ENCODE measurements at places on chromosomes 3 and 15.

GRCh38 chr3:195005759-195006510 lies 265.0 kb downstream of the XXYLT1 start:
- no peak for DNase-seq

- DNase-seq = no peak
These were observed 26.0 kb downstream of the XPC start for GRCh38 chr3:14152233-14152962.

DNA sequence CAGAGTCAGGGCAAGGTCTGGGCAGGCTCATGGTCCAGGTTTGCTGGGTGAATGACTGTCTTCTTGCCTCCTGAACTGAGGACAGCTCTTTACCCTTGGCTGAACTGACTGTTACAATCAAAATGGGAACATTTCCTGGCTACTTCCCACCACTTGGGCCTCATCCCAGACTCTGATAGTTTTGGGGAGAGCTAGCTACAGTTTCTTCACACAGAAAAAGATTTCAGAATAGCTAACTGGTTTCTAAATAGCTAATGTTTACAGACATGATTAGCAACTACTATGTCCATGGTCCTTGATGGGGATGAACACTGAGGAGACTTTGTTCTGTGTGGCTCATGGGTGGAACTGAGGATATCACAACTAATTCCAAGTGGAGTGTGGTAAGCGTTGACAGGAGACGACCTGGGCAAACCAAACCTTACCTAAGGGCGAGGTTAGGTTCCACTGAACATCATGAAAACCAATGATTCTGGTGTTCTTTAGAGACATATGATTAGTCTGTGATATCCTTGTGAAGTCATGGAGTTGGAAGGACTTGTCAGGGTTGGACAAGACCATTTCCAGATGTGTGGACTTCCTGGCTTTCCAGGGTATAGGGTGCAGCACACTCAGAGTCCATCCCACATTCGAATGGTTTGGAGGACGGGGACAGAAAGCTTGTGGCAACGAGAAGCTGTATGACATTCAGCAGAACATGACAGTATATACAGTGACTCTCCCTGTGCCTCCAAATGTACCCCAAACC lies 7.3 kb downstream of the ALPK3 start:
- DNase-seq = no peak

DNA sequence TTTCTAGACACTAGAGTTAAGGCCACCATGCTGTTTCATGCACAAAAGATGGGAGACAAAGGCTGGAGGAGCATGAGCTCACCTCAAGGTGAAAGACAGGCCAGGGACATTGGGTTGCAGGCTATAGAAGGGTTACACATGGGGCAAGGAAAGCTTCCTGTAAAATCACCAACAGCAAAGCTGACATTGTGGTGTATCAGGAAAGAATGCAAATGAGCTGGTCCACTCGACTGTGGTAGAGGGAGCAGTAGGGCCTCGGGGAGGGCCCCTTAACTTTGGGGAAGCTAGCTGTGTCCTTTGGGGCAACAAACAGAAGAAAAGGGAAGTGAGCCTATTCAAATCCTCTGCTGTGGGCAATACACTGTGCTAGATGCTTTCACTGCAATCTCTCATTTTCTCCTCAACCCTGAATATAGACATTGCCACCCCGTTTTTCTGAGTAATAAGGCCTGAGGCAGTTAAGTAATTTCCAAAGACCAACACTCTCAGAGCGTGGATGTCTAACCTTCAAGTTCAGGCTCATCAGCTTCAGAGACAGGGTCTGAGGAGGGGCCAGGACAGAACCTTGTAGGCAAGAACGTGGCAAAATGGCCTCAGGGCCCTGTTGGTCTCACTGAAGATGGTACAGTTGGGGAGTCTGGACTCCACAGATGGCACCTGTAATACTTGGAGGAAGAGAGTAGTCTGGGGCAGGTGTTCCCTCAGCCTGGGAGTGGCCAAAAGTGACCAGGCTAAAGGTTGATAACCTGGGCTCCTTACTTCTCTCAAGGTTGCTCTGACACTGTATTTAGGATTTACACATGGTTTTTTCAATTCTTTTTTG lies 24.1 kb downstream of the CX3CR1 start:
- no peak for DNase-seq

- DNase-seq = no peak
These were observed 2.2 kb downstream of the MED12L start for GRCh38 chr3:151087648-151088047.

- no peak for DNase-seq
These were observed 5.0 kb downstream of the CD86 start for GRCh38 chr3:122060040-122060698.

GRCh38 chr3:47930979-47931378 lies 85.2 kb downstream of the MAP4 start:
- no peak for DNase-seq

DNA sequence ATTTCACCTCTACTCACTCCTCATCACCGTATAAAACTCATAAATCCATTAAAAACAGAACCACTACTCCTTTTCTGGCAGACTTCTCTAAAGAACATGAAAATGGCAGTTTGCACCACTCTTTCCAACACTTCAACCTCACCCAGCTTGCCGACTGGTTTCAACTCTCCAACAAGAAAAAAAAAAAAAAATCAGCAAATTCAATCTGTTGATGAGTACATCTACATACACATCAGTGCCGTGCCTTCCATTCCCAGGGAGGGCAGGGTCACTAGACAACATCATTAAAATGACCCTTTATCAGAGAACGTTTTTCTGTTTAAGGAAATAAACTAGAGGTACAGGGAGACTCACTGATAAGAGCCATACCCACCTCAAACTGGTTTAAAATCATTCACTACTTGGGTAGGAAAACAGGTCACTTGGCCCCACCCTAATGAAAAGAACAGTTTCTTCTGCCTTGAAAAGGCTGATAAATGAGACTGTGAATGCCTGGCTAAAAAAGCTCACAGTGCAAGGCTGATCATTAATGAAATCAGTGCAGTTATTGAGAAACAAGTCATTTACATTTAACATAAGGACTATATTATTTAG lies 6.0 kb downstream of the ANXA2 start:
- DNase-seq = no peak

- no peak for DNase-seq
These were observed 30.6 kb upstream of the SLC6A1 start for GRCh38 chr3:10961921-10962320.

- DNase-seq = no peak
These were observed 512.3 kb downstream of the MCTP2 start for GRCh38 chr15:94743668-94744067.

DNA sequence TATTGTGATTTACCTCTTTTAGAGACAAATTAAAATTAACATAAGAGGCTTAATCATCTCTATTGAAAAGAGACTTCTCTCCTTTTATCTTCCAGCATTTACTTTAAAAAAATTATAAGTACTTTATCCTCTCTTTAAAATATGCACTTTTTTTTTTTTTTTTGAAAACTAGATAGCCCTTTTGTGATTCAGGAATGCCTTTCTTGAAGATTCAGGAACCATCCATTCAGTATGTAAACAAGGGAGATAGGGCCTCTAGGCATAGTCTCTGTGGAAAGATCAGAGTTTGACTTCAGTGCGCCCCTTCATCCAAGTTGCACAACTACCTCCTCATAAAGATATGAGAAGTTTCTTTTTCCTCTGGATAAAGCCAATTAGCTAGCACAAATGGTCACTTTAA lies 1163.7 kb downstream of the SI start:
- DNase-seq = no peak

GRCh38 chr3:179695672-179696313 lies 43.0 kb downstream of the USP13 start:
- DNase-seq = no peak

DNA sequence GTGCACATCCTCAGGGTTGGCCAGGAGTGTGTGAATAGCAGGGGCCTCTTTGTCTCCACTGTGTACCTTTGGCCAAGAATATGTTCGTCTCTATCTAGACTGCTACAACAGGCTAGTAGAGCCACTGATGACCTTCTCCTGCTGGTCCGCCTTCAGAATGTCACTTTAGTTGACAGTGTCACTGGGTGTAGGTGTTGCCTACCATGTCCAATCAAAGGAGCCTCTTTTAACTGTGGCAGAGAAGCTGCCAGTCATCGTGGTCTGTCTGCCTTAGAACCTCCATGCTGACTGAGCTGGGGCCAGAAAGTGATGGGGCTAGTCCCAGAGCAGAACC lies 40.1 kb downstream of the OXSR1 start:
- no peak for DNase-seq

DNA sequence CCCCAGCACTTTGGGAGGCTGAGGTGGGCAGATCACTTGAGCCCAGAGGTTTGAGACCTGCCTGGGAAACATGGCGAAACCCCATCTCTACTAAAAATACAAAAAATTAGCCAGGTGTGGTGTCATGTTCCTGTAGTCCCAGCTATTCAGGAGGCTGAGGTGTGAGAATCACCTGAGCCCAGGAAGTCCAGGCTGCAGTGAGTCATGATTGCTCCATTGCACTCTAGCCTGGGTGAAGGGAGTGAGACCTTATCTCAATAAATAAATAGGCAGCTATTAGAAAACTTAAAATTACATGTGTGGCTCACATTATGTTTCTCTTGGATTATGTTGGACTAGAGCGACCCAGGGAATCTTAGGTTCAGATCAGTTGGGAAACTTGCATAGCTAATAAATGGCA lies 69.7 kb downstream of the RPLP1 start:
- DNase-seq = no peak

- no peak for DNase-seq
These were observed 28.3 kb upstream of the GALNT15 start for GRCh38 chr3:16146015-16146730.

GRCh38 chr3:119643528-119643927 lies 16.9 kb downstream of the POPDC2 start:
- DNase-seq = no peak

GRCh38 chr3:39573392-39573791 lies 105.9 kb downstream of the MOBP start:
- no peak for DNase-seq

DNA sequence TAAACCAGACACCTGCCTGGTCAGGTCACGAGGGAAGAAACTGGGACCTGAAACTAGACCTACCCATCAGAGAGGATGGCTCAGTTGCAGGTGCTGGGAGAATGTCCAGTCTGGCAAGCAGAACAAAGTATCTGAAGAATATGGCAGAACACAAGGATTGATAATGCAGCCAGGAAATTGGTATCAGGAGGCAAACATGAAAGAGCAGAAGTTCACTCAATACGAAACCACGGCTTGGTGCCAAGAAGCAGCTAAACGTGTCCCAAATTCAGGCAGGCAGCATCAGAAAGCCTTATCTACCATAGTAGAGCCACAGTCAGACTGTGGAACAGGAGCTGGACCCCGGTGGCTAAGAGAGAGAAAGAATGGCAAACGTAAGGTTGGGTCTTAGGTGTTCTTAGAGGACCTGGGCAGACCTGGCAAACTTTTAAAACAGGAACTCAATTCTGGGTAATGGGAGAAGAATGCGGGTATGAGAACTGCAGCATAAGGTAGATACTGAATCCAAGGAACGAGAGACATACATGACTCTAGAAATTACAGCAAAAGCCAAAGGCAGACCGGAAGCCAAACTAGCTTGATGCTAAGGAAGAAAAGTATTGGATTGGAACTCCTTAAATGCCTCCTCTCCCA lies 169.0 kb upstream of the NECTIN3 start:
- DNase-seq = no peak

DNA sequence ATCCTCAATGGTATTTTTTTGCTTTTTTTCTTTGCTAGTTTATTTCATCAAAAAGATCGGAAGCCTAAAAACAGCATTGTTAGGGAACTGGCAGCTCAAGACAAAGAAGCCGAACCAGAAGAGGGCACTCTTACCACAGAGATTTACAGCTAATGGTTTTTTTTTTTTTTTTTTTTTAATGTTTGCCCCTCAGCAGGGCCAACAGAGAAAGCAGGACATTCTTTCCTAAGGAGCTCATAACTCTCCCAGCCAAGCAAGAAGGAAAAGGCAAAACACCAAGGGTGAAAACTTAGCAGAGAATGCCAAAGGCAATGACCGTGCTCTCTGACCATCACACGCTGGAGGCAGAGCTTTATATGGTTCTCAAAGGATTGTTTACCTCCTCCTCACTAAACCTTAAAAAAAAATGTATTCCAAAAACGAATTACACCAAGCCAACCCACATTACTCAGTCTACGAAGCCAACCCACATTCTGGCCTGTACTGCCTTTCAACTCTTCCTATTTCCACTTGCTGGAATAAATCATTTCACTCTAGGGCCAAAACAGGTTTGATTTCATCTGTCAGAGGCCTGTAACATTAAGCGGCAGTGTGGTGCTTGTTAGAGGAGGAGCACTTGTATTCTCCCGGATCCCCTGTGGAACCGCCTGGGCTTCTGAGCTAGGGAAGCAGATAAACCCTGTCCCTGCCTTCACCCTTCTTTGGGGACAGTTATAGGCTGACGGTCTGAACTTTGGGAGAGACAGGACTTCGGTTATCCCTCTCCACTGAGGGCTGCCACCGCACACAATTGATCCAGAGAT lies 35.6 kb upstream of the GYG1 start:
- peak; percentile 6 for DNase-seq

GRCh38 chr3:143167969-143168854 lies 48.6 kb downstream of the CHST2 start:
- no peak for DNase-seq

- no peak for DNase-seq
These were observed 67.9 kb downstream of the IQCH start for GRCh38 chr15:67322481-67322880.

- DNase-seq = no peak
These were observed 182.8 kb downstream of the THRB start for GRCh38 chr3:24311881-24312280.

GRCh38 chr3:117719316-117719926 lies 1009.8 kb downstream of the TUSC7 start:
- no peak for DNase-seq

- no peak for DNase-seq
These were observed 218 bp upstream of the TRPC1 start for GRCh38 chr3:142723665-142723967.

DNA sequence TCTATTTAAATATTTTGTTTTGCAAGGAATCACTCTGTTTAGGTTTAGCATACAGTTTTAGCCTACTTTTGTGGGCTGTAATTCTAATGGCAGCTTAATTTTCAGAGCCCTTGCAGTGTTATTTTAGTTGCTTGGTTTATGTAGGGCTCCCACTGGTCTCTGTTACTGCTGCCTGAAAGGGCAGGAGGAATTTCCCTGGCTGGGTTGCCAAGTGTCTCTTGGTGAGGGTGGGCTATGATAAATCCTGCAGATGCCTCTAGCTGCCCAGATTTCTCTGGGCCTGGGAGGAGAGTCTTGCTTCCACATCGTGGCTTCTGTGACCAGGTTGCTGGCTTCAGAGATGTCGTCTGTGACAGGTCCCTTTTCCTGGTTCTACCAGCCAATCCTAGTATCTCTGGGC lies 36.2 kb downstream of the ILDR1 start:
- no peak for DNase-seq

- DNase-seq = no peak
These were observed 138.3 kb downstream of the PTPRG start for GRCh38 chr3:61699622-61700021.

- DNase-seq = no peak
These were observed 16.9 kb downstream of the CSPG4 start for GRCh38 chr15:75695634-75696310.
